ENCODE measurements at places on chromosomes 16 and 17.

- no peak for DNase-seq
Measured at GRCh38 chr16:55389426-55390073, 65.5 kb downstream of the IRX6 start.

DNA sequence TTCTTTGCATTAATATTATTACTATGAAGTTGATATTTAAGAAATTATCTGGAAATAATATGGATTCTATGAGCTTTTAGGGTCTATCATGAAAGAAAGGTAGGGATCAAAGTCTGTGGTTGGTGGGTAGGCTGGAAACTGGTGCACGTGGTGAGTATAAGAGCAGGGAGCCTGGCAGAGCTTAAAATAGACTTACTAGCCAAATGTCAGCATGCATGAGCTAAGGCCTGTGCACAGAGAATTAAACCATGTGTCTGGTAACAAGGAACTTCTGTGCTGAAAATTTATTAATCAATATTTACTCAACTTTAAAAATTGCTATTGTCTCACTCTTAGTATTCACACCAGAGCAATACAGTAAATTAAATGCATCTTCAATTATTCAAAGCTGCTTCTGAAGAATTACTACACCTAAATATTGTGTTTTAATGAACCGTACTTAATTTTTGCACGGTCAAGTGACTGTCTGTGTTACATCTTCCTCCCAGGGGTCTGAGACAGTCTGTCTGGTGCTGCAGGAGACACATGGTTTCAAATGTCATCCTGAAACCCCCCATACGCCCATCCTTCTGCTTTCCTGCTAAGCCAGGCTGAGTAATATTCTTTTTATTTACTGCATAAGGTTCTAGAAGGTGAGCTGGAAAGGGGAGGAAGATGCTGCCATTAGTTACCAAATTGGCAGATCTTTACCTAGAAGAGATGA, 161.0 kb upstream of the NLRP1 start:
- DNase-seq: no peak

DNA sequence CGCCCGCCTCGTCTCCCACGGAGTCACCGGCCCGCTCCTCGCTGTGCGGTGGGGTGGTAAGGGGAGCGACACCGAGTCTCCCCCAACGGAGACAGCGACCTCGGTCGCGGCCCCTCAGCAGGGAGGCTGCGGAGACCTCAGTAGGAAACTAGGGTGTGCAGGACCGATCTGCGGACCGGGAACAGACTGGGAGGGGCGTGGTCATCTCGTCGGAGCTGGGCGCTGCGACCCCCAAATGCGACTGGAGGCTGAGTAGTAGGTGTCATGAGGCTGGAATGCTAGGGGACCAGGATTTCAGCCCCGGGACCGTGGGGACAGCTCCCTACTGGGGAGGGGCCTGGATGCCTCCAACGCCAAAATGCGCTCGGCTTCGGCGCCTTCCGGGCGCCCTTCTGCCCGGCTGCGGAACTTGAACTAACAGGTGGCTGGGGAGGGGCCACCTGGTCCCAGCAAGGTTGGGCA, 1.3 kb downstream of the CACNG4 start:
- DNase-seq: peak; percentile 16

GRCh38 chr17:80023481-80024205, 12.0 kb downstream of the TBC1D16 start:
- no peak for DNase-seq

GRCh38 chr16:47920709-47921108, 235.1 kb downstream of the ABCC12 start:
- DNase-seq: no peak

DNA sequence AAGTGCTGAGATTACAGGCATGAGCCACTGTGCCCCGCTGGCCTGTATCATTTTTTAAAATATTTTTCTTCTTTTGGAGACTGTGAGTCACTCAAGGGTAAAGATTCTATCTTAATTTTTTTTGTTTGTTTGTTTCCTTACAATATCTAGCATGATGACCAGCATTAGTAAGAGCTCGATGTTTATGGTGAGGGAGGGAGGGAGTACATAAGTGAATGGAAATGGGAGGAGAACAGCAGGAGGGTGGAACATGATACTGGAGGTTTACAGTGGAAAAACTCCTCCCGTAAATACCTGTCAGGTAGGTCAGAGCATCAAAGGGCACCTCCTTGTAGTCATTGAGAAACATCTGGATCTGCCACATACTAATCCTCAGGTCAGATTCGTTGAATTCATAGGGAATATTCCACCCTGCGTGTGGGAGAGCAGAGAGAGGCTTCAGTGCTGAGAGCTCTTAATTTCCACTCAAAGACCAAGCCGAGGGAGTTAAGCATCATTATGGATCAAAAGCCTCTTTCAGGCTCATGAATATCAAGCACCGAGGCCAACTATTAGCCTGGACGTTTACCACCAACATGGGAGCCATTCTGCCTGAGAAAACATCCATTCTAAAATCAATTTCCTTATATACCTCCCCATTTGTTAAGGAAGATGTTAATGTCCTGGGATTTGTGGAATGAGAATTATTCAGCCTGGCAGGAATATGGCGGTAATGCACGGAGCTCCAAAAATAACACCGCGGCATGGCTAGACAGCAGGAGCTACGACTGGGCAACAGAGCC, 51.8 kb downstream of the LYRM1 start:
- no peak for DNase-seq

GRCh38 chr16:49183911-49184310, 97.7 kb downstream of the CBLN1 start:
- DNase-seq: peak; percentile 4

GRCh38 chr17:9802697-9803096, 11.3 kb upstream of the DHRS7C start:
- no peak for DNase-seq

DNA sequence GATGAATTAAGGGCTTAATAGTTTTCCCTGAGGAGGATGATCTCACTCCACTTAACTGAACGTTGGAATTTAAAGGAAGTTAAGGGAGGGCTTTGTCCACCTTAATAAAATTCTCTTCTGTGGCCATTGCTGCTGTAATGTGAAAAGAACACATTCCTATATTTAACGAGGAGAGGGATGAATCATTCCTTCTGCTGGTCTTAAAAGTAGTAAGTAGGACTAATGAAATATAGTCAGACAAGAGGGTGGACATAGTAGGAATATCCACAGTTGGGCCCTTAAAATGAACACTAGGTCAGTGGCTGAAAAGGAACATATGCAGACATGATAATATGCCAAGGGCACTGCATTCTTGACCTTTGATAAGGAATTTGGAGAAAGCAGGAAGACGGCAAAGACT, 405.6 kb downstream of the PMP22 start:
- no peak for DNase-seq

GRCh38 chr17:28142305-28142704, 99.8 kb downstream of the NLK start:
- DNase-seq: no peak

GRCh38 chr17:22492331-22492730, 800.0 kb downstream of the KCNJ18 start:
- DNase-seq: no peak

- DNase-seq: no peak
Measured at GRCh38 chr17:41498276-41498675, 7.1 kb downstream of the KRT13 start.

DNA sequence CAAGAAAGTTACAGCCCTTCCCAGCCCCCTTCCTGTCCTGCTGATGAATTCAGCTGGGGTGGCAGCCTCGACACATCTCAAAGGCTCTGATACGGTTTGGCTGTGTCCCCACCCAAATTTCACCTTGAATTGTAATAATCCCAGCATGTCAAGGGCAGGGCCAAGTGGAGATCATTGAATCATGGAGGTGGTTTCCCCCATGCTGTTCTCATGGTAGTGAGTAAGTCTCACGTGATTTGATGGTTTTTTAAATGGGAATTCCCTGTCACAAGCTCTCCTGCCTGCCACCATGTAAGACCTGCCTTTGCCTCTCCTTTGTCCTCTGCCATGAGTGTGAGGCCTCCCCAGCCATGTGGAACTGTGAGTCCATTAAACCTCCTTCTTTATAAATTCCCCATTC, 163.2 kb upstream of the FOXF1 start:
- no peak for DNase-seq

- DNase-seq: no peak
Measured at GRCh38 chr16:28181515-28181914, 30.2 kb downstream of the XPO6 start.

DNA sequence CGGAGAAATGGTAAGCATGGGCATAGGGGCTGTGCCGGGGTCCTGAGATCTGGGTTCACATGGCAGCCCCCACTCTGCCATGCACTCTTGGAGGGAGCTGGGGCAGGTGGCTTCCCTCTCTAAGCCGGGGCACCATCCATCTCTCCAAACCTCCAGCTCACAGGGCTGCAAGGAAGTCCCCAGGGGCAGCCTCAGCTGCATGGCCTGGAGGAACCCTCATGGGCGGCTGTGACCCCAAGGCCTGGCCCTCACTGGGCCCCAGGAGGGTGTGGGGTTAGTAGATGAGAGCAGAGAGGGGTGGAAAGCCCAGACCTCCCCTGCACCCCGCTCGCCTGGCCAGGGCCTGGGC, 2.6 kb downstream of the CTRB2 start:
- no peak for DNase-seq

DNA sequence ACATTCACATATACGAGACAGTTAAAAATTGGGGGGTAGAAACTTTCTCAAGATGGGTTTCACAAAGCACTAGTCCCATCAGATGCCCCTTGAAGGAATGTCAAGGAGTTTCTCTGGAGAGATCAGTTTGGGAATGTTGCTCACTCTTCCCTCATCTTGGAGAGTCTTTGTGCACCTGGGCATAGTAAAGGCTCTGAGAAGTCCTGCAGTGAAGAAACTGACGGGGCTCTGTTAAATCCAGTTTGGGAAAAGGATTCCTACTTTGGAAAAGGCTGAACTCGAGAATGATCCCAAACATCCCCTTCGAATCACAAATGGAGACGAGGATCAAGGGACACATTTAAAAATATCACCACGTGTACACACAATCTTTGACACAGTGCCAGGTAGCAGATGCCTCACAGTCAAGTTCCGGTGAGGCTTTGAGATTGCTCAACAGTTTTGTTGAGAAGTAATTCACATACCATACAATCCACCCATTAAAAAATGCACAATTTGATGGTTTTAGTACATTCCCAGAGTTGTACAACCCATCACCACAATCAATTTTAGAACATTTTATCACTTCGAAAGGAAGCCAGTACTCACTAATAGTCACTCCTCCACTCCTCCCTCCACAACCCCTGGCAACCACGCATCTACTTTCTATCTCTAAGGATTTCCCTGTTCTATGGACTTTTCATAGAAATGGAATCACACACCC, 203.4 kb upstream of the FOXF1 start:
- no peak for DNase-seq

DNA sequence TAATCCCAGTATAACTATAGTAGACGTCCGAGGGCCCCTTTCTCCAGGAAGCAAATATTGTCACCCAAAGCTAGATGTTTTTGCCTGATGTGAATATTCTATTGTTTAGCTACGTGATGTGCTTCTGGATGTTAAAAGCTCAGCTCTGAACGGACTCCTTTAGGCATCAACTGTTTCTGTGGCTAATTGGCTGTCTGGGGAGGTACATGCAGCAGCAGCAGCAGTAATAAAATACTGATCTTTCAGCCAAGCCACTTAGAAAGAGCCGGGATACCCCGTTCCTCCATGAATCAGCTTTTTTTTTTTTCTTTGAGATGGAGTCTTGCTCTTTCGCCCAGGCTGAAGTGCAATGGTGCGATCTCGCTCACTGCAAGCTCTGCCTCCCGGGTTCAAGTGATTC, 43.0 kb downstream of the TRARG1 start:
- no peak for DNase-seq

DNA sequence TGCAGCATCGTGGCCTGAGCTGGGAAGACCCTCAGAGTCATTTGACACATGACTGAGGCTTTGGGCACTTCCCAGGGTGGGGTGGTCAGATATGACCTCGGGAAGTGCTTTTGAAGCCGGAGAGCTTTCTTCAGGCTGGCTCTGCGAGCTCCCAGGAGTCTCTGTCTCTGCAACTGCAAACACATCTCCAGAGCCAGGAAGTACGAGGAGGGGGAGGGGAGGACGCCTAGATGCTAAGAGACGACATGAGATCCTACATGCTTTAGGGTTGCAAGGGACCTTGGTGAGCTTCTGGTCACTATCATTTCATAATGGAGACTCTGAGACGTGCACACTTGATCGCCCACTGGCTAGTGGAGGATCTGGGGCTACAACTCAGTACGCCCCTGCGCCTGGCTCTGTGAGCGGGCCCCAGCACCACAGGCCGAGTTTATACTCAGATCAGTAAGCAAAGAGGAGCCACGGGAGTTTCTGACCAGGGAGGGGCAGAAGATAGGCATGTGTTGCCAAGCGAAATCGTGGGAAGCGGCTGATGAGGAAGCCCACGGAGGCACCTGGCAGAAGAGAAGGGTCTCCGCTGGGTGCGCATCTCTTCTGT, 527 bp upstream of the MGAT5B start:
- DNase-seq: no peak

GRCh38 chr16:46848768-46849764, 18.1 kb upstream of the C16orf87 start:
- no peak for DNase-seq

- DNase-seq: no peak
Measured at GRCh38 chr16:56918467-56919012, 13.4 kb upstream of the HERPUD1 start.

DNA sequence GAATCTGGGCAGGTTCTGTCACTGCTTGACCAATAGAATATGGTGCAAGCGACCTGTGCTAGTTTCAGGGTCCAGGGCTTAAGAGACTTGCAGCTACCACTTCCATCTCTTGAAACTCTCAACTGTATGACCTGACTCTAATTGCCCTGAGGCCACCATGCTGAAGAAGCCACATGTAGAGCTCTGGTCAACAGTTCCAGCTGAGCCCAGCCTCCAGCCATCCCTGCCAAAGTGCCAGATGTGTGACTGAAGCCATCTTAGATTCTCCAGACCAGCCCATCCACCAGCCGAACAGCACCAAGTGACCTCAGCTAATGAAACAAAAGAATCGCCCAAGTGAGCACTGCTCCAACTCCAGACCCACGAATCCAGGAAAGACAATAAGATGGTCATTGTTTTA, 3.4 kb upstream of the MT2A start:
- no peak for DNase-seq

DNA sequence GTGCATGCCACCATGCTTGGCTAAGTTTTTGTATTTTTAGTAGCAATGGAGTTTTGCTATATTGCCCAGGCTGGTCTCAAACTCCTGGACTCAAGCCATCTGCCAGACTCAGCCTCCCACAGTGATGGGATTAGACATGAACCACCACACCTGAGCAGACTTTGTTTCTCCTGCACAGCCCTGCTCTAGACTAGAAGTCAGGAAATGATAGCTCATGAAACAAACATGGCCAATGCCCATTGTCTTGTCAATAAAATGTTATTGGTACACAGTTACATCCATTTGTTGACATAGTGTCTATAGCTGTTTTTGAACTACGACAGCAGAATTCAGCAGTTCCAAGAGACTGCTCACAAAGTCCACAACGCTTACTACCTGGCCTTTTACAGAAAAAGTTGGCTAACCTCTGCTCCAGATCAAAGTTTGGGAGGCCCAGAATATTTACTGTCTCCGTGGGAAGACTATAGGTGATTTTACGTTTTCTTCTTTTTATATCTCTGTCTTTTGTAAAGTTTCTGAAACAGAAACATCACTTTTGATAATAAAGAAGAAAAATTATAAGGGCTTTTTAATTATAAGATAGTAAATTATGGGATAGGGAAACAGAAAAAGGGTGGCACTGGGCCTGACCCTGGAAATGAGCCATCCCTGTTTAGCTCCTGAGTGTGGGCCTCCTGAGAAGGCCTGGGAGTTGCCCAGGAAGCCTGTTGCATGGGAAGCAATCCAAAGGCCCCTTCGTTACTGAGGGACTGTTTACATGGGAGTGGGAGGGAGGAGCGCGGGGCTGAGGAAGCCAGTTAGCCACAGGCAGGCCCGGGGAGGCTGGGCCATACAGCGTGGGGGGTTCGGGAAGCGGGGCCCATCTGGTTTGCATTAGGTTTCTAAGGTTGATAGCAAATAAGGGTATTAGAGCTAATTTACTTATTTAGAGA, 201.5 kb downstream of the IRF8 start:
- no peak for DNase-seq
